ENCODE measurements at places on chromosomes 16 and 17.

DNA sequence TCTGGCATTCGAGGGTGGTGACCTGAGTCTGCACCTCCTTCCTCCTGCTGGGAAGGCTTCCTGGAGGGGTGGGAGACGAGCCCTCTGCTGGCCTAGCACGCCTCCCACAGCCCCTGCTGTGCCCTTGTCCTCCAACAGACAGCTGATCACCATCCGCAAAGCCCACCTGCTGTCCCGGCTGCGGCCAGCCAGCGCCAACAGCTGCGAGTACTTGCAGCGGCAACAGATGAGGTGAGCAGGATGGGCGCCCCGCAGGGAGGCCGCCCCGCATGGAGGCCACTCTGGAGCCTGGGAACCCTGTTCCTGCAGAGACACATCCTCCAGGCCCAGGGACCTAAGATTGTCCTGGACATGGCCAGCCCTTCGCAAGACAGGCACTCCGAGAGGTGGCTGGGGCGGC, 21.6 kb downstream of the UBALD1 start:
- DNase-seq, result no peak

DNA sequence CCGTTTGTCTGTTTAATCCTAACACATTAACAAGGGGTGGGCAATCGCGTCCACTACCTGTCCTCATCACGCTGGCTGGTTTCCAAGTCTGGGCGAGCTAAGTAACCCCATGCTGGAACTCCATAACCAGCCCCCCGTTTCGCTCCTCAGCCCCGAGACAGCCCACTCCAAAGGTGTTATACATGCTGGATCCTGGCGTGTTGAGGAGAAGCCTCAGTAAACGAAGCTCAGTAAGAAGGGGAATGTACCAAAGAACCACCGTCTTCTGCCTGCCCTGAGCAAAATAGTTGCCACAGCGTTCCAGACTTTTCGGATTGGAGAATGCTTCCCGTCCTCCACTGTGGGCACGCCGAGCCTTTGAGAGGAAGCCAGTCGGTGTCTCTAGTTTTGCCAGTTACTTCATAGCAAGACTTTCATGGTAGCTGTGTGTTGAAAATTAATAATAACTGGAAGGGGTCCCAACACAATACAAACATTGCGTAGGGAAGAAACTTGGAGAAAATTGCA, 16.1 kb upstream of the C17orf78 start:
- no peak for DNase-seq

- DNase-seq, result no peak
Measured at GRCh38 chr16:84323606-84324005, 28.9 kb downstream of the WFDC1 start.

GRCh38 chr17:74474043-74474792, 7.8 kb downstream of the CD300A start:
- DNase-seq, result no peak

DNA sequence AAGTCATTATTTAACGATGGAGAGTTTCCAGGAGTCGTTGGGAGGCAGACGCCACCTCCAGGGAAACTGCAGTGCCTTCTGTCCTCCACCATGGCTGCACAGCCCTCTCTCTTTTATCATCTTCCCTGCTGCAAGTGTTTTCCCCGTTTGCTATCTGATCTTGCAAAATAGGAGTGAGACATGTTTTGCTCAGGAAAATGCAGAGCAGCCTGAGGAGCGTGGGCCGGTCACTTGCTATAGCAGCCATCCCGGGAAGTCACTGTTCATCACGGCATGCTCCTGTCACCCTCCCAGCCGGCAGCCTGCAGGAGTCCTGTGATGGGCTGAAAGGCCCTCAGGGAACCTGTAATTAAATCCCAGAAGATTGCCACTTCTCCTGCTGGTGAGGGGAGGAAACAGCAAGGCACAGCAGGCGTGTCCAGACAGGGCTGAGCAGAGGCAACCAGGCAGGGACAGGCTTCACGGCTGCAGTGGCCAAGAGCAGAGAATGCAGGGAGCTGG, 143.1 kb downstream of the GSG1L start:
- peak; percentile 16 for DNase-seq

DNA sequence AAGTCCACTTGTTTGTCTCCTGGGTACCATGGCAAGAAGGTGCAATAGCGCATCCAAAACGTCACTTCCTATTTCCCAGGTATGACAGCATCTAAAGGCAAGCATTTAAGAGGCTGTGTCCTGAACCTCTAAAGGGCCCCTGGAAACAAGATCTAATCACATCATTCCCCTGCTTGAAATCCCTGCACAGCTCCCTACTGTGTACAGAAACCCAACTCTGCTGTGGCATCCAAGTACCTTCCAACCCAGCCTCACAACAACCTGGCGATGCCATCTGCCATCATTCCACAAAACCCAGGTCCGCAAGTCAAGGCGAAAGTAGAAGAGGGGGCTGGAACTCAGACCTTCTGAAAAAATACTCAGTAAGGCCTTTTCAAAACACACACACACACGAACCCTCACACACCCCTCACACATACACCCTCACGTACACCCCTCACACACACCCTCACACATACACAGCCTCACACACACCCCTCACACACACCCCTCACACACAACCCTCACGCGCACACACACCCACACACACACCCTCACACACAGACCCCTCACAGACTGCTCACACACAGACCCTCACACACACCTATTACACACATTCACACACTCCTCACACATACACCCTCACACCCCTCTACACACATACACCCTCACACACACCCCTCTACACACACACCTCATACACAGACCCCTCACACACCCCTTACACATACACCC, 24.5 kb downstream of the C17orf67 start:
- no peak for DNase-seq

GRCh38 chr17:57419940-57420550, 163.7 kb downstream of the MSI2 start:
- no peak for DNase-seq

DNA sequence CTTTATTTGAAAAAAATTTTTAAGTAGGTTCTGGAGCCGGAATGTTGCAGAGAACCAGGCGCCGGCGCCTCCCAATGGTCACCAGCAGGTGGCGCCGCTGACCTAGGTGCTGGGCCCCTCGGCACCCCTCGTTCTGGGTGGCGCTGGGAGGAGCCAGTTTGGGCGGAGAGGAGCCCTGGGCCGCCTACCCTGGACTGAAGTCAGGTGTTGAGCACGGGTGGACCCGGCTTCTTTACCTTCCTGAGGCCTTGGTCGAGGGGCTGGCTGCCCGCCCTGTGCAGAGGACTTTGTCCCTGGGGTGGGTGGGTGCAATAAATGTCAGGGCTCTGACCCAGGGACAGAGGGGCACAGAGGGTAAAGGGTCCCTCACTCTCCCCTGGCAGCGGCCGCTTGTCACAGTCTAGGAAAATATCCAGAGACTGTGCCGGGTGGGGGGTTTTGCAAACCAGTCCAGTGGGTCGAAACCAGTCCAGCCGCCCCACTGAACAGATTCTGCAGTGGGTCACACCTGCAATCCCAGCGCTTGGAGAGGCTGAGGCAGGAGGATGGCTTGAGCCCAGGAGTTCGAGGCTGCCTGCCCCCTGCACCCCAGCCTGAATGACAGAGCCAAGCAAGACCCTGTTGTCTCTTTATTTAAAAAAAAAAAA, 30.1 kb upstream of the TNFRSF13B start:
- peak; percentile 79 for DNase-seq

- DNase-seq, result no peak
Measured at GRCh38 chr17:18117982-18118975, 9.7 kb downstream of the MYO15A start.

DNA sequence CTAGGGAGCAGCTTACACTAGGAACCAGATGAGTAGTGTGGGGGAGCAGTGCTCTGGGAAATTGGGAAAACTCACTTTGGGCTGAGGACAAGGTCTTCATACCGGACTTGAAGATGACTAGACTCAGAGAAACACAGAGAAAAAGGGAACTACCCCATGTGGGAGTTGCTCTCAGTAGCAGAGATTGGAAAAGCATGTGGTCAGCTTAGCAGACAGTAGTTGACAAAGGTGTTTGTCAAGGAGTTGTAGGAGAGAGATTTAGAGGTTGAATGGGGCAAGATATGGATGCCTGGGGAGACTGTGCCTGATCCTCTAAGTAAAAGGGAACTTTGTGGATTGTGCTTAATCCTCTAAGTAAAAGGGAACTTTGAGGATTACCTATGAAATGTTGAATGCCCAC, 194.5 kb upstream of the COX10 start:
- no peak for DNase-seq

DNA sequence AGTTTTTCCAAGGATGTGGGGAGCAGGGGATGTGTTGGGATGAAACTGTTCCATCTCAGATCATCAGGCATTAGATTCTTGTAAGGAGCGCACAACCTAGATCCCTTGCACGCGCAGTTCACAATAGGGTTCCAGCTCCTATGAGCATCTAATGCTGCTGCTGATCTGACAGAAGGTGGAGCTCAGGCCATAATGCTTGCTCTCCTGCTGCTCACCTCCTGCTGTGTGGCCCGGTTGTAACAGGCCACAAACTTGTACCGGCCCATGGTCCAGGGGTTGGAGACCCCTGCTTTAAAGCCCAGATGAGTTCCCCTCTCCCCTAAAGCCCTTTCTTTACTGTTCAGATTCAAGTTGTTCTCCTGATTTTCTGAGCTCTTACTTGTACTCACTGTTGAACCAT, 44.8 kb downstream of the RNF135 start:
- no peak for DNase-seq

DNA sequence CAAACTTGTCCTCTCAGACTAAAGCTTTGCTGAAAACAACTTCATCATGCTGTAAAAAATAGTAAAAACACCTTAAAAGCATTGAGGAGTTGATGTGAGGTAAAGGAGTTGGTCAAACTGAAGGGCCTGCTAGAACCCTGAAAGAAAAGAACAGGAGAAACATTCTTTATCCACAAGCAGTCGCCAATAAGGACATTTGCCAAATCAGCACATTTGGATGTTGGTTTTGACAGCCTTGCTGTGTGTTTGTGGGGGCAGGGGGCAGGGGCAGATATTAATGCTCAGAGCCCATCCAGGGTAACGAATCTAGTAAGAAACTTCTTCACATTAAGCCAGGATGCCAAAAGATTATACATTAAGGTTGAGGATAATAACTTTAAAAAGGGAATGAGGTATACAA, 399.9 kb upstream of the ZFHX3 start:
- no peak for DNase-seq

GRCh38 chr17:66923886-66924285, 40.6 kb upstream of the CACNG4 start:
- DNase-seq, result no peak

DNA sequence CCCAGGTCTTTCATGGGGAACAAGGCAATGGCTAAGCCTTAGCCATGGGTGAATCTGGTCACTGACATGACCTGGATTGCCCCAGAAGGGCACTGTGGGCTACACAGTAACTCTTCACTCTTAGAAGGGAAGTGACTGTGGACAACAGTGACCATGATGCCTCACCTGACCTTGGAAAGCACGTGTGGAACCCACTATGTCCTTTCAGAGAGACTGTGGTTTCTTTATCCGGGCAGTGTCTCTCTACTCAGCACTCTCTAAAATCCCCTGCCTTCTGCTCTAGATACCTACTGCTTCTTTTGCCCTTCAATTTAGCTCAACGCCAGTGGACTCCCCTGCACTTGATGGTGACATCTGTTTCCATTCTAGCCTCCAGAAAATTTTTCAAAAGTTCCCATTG, 66.1 kb upstream of the ANKFN1 start:
- no peak for DNase-seq

DNA sequence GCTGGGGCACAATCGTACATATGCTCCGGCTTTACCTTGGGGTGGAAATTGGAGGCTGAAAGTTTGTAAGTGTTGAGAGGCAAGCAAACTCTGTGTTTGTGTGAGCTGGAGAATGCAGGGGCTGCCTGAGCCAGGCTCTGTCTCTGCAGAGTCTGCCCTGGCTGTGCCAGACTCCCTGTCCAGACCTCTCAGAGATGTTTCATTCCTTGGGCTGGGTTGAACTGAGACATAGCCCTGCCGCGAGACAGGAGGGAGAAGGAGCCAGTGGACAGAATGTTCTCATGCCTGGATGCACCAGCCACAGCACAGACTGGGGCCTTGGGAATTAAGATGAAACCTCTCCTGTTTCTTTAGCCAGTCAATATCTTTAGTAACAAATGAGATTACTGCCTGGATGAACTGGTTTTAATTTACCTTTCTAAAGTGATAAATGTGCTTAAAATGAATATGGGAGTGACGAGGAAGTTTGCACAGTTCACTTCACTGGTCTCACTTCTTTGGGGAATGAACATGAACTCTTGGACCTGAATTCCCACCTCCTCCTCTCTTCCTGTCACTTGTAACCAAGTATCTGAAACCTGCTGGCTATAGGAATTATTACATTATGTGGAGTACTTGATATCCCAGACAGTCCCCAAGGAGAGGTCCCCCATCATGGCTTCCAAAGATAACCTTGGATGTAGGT, 40.1 kb downstream of the YPEL2 start:
- DNase-seq, result no peak

DNA sequence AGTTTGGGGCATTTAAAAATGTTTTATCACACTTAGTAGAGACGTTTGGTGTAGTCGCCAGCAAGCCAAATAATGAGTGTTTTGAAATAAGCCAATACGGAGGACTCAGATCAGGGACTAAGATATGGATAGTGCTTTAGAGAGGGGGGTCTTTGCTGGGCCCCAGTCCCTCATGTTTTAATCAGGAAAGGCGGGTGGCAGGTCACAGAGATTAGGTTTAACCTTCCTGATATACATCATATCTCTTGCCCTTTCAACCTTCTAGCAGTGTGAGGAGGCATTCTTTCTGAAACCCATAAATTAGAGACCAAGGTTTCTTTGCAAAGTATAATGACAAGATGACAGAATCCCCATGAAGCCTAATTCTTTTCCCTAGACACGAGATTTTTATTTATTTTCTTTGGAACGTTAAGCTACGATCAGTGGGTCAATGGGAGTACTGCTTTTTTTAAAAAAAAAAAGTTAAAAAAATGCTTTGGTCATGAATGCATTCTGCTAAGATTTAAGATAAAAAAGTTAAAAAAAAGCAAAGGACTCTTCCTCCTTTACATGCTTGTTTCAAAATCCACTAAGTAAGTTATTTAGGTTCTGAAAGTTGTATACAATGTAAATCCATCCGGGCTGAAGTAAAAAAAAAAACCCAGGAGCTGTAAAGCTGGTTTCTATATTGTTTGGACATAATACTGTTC, 572.1 kb upstream of the SALL1 start:
- DNase-seq, result no peak
